Chondrocyte (in vitro differentiated cells): ENCODE measurements at places on chromosomes 7 and 10.

DNA sequence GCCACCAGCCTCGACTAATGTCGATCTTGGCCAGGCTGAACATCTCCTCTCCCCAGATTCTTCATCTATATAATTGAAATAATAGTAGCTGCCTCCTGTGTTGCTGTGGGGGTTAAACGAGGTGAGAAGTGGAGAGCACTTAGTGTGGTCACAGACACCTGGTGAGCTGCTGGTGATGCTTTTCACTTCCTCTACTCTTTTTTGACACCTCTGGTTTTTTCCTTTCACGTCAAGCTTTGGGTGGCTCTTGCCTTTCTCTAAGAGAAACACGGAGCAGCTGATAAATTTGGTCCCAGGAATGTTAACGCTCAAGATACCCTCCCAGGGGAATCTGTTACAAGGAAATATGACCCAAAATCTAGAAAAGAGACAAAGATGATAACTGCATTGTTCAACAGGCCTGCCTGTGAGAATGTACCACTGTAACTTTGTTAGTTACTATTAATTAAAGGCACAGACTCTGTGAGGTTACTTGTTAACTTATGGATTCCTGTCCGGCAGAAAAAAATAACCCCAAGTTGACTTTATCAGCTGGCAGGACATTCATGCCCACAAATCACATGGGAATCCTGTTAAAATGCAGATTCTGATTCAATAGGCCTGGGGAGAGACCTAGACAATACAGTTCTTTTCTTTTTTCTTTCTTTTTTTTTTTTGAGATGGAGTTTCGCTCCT, 9.5 kb upstream of the NPFFR1 start:
- no peak for DNase-seq

DNA sequence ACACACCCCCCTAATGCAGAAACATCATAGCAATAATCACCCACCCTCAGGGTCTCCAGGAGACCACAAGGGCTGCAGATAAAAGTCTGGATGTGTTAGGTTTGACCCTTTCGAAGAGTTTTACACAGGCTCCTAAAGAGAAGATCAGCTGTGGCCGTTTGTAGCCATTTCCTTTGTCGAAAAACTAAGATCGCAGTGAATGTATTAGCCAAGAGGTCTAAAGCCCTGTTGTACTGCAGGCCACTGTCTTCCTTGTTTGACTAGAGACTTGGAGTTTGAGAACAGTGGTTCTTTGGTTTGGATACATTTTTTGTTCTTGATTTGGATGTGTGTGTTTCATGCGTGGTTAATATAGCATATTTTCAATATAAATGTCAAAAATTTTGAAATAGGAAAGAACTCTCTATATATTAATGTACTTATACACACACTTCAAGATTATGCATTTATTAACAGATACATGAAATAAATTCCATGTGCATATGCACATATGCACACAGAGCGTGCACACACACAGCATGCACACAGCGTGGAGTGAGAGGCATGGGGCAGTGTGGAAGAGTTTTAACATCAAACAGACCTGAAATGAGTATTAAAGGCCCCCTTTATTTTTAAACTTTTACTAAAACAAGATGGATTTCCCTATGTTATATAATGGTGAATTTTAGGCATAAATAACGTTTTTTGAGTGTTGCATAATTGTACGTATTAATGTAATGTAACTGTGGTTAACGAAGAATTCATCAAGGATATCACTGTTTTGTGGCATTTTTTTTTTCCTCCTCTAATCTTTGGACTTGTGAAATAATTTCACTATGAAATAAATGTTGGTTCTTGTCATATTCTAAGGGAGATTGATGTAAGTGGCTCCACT, 2.2 kb downstream of the IKZF1 start:
- DNase-seq, result no peak

DNA sequence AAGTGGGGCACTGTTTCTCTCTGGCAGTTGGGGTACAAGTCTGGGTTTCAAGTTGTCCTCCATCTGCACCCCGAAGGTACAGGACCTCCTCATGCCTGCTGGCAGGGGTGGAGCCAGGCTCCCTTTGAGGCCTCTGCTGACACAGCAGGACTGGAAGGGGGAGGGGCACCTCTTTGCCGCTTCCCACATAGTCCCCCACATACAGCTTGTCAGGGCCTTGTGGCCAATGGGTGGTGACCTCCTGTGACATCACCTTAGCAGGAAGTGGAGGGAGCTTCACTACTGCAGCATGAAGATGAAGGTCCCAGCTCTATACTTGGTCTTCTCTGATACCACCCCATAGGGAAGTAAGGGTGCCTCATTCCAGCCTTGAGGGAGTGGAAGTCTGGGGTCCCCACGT, 167.8 kb downstream of the RAMP3 start:
- no peak for DNase-seq

DNA sequence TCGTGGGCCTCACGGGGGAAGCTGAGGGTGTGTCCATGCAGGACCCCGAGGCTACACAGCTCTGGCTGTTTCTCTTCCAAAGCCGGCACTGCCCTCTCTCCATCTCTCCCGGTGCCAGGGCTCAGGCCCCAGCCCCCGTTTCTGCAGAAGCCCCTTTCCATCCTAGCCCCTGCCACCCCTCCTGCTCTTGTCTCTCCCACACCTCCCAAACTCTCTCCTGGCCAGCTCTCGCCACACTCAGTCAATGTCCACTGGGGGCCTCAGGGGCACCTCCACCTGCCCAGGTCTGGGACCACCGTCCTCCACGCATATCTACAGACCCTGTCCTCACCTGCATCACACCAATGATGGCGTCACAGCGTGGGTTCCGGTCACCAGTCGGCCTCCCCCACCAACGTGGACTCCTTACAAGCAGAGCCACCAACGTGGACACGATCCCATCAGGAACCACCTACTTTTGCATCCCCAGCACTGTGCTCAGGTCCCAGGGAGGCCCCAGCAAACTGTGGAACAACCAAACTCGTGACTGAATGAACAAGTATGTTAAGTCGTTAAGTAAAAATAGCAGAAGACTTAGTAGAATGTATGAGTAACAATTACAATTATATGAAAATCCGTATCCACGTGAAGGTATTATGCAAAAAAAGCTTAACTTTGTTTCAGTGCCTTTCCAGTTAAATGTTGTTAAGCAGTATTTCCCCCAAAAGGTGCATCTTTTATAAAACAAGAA, 38.4 kb downstream of the DIP2C start:
- DNase-seq, result no peak

- DNase-seq, result no peak
Measured at GRCh38 chr7:154409703-154410311, 357.6 kb downstream of the DPP6 start.

DNA sequence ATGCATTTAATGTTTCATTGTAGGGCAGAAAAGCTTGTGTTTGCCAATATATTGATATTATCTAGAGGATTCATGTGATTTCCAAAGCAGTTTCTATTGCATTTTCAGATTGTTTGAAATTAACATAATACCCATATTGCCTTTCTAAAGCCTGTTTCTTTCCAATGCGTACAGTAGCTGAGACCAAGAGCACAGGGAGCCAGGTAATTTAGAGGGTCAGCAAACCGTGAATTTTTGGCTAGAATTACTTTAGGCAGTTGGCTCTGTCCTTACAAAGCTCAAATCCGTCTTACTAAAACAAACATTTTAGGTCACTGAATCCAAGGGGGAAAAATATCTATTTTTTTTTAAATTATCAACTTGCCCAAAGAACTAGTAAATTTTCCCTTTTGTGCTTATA, 604.9 kb upstream of the ADARB2 start:
- no peak for DNase-seq

GRCh38 chr7:36621396-36621795, 102.9 kb downstream of the AOAH start:
- DNase-seq, result no peak

- DNase-seq, result peak; percentile 79
Measured at GRCh38 chr10:131609176-131609575, 291.6 kb upstream of the PPP2R2D start.

- DNase-seq, result no peak
Measured at GRCh38 chr7:133253519-133253875, 619 bp downstream of the EXOC4 start.

DNA sequence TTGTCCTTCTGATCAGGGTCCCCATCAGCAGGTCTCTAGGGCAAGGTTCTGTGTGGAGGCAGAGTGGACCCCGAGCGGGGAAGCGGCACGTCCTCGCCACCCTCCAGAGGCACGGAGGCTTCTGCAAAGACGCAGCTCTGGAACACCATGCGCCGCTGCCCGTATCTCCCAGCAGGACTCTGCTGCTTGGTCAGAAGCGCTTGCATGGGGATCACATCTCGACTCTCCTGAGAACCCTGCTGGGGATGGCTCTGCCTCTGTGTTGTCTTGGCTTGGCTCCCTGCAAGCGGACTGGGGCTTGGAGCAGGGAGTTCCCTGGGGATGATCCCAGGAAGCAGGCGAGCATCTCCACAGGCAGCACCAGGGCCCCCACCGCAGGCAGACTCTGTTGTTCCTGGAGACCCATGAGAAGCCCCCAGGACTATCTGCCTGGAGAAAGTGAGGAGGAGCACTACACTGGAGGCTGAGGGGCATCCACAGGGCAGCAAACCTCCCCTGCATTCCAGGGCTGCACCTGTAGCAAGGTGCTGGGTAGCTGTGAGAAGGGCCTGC, 520.5 kb downstream of the GLRX3 start:
- no peak for DNase-seq

- DNase-seq, result peak; percentile 74
Measured at GRCh38 chr10:132689721-132690360, 96.1 kb downstream of the NKX6-2 start.

DNA sequence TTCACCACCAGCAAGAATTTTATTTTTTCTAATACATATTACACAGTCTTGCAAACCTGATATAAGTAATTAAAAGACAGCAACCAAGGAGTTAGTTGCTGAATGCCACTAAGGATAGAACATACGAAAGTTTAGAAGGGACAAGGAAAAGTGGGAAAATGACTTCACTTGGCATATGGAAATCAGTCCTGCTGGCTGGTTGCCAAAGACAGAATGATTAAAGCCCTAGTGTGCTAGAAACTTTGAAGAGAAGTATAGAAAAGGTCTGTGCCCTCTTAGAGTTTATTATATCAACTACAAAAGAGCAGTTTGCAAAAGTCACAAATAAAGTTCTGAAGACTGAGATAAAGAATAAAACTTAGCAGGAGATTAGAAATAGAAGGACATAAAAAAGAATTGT, 5.8 kb upstream of the YAE1 start:
- no peak for DNase-seq

- DNase-seq, result peak; percentile 61
Measured at GRCh38 chr10:128049226-128050120, 76.8 kb downstream of the MKI67 start.

GRCh38 chr10:127349737-127350136, 153.3 kb upstream of the INSYN2A start:
- DNase-seq, result no peak

DNA sequence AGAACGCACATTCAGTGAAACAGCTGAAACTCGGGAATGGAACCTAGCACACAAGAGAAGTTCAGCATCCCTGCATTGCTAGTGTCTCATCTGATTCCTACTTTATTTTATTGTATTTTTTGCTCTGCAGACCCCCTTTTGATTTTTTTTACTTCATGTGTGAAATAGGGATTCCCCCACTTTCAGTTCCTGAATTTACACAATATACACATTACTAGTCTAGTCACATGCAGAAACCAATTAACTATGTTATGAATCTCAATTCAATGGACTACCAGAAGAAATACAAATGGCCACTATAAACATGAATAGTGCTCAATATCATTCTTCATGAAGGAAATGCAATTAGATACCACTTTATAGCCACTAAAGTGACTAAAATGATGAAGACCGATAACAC, 386.1 kb upstream of the COBL start:
- no peak for DNase-seq

GRCh38 chr7:157138101-157138423, 664 bp upstream of the UBE3C start:
- DNase-seq, result no peak

DNA sequence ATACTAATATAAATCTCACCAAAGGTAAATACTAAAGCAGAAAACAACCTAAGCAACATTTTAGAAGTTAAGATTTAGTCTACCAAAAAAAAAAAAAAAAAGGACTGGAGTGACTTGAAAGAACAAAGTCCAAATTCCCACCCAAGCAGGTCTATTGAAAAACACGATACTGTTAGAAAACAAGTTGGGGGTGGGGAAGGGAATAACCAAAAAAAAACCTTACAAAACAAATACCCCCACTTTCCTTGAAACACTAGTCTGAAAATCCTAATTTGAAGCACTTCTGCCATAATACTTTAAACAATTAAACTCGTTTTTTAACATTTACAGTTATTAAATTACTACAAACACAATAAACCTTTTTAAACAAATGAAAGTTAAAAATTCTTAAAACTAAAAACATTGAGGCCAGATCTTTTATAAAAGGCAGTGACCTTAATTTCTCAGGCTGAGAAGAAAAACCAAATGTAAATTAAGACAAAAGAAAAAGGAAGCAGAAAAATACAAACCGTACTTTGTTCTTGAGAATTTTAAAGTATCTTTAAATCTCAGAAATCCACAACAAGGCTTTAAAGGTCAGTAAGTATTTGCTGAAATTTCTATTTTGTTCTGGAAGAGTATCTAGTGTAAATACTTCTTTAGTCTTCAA, 135.1 kb downstream of the NRBF2 start:
- DNase-seq, result no peak

DNA sequence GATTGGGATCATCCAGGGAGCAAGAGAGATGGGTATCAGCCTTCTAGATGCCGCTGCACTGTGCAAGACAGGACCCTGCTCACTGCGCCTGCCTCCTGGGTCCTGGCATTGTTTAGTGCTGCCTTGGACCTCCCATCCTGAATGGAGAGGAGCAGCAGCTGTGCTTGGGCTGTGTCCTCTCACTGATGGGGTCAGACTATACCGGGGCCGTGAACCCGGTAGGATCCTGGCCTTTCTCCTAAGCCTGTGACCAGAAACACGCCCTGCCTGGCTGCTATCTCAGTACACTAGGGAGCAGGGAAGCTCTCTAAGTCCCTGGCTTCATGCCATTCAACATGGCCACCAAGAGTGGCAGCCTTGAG, 309.4 kb upstream of the ZNF32 start:
- no peak for DNase-seq

DNA sequence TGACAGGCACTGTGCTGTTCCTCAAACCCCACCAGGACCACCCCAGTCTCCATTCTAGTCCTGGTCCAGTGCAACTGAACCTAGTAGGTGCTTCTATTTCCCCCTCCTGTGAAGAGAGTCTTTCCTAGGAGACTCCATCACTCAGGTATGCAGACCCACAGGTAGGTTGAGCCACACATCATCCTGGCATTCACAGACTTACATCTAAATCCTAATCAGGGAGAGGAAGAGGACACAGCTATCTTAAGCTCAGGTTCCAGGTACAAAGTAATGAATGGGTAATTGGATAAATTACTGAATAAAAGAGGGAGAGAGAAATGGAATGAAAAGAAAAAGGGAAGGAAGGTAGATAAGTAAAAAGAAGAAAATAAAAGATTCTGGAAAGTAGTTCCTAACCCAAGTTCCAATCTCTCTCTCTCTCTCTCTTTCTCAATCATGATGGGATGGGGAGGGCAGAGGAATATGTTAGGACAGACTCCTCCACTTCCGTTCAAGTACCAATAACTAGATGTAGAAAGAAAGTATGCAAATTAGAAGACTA, 139.8 kb upstream of the NAMPT start:
- no peak for DNase-seq
